ENCODE measurements at places on chromosomes 11 and 22.
A peak's percentile ranks its signal among the peaks of the same experiment; 100 is the strongest.

GRCh38 chr11:115408036-115408921 is 95.9 kb downstream of the CADM1 start:
- DNase-seq, result no peak

GRCh38 chr22:23230348-23231068 is 50.2 kb downstream of the BCR start:
- no peak for DNase-seq

- no peak for DNase-seq
Observed at GRCh38 chr22:31287818-31288495, 4.3 kb downstream of the PIK3IP1 start.

DNA sequence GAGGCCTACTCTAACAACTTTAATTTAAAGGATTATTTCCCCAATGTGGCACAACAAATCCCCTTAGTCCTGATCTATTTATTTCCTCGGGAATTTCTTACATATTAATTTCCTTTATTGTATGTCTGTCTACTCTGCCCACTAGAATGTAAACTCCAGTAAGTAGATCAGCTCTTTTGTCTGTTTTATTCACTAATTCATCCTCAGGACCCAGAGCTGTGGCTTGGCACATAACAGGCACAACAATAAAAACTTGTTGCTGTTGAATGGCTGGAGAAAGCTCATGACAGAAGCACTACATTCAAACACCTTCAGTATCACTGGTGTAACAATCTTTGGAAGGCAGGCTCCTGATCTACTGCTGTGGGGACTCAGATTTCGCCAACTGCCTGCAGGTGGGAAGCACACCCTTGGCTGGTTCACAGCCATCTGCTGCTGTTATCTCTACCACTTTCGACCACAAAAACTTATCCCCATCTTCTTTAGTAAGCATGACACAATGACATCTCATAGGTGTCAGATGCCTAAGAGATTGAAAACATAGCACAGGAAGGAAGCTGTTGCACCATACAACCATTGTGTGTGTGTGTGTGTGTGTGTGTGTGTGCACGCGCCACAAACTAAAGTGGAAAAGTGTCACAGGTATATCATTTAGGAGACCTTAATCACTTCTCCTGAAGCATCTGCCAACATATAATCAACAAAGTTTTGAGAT is 11.9 kb downstream of the HIRA start:
- DNase-seq, result peak; percentile 15

- no peak for DNase-seq
Observed at GRCh38 chr11:83241291-83241946, 44.7 kb downstream of the CCDC90B start.

DNA sequence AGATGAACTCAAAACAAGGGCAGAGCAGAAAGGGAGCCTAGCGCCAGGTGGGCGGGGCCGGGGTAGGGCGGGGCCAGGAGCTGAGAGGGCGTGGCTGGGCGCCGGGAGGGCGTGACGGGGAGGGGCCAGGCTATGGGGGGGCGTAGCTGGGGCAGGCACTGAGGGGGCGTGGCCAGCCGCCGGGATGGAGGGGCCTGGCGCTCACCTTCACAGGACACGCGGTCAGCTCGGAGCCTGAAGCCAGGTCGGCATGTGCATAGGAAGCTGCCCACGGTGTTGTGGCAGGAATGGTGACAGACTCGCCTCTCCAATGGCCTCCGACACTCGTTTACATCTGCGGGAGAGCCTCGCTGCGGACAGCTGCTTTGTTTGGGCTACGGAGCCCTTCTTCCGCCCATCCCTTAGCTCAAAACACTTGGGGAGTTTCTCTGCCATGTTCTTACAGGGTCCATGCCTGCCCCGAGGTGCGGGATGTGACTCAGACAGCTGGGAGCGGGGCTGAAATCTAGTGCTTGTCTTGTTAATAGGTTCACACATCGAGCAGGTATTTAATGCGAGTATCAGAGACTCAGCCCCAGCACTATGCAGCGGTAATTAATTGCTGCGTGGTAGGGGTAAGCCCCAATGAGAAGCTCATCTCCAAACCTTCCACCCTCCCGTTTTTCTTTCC is 13.4 kb downstream of the VWCE start:
- no peak for DNase-seq

GRCh38 chr22:36901411-36902142 is 11.9 kb upstream of the CSF2RB start:
- DNase-seq, result no peak

- no peak for DNase-seq
Observed at GRCh38 chr22:50630376-50630775, 2.4 kb upstream of the ARSA start.

- DNase-seq, result no peak
Observed at GRCh38 chr11:33551051-33551450, 149.6 kb downstream of the C11orf91 start.

DNA sequence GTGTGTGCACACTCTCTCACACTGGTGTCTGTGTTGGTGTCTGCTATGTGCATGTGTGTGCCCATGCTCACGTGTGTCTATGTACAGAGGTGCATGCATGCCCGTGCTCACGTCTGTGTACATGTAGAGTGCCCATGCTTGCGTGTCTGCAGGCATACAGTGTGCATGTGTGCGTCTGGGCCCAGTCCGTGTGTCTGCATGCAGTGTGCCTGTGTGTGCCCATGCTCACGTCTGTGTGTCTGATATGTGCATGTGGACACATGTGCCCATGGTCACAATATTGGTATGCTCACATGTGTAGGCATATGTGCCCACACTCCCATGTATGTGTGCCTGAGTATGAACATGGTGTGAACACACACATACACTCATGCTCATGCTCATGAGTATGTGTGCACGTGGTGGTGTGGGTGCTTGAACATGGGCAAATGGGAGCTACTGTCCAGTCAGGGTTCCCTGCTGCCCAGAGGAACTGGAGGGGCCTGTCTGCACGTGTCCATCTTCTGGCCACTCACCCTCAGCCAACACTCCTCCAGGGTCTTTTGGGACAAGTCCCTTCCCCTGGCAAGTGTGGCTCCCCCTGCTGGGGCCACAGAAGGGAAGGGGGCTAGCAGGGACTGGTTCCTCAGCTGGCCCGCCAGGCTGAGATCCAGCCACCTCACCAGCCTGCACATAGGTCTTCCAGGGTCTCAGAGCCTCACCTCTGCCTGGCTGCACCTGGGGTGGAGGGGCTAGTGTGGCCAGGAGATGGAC is 7.3 kb upstream of the TBX1 start:
- DNase-seq, result no peak

DNA sequence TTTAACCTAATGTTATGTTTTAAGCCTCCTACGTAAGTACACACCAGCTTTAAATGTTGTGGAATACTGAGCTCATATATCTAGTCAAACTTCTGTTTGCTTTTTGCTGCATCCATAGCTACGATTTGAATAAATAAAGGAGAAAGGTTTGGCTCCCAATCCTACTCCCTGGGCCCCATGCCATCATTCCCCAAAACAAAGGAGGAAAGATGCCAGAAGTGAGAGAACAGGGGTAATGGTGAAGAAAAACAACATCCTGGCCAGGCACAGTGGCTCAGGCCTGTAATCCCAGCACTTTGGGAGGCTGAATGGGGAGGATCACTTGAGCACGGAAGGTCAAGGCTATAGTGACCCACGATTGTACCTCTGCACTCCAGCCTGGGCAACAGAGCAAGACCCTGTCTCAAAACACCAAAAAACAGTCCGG is 26.5 kb downstream of the SCGB1A1 start:
- DNase-seq, result no peak

DNA sequence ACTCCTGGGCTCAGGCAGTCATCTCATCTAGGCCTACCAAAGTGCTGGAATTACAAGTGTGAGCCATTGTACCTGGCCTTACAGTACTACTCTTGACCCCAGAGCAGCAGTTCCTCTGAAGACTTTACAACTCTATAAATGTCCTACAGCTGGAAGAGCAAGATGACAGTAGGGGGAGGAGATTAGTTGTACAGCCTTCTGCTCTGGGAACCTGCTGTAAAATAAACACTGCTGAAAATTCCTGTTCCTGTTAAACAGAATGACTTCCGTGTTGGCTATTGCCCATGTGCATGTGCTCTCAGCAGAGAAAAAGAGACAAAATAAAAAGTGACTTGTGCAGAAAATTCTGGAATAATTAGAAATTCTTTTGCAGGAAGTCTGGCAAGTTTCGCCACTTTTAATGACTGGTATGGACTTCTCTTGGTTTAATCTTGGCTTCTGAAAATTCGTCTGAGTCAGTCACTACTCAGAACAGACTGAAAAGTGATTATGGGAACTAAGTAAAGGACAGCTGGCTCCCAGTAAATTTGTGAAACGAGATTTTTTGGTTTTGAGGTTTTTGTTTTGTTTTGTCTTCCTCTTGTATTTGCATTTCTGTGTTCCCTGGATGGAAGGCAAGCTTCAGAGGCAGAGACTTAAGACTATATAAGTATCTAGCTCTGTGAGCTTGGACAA is 955.7 kb downstream of the DLG2 start:
- no peak for DNase-seq

GRCh38 chr22:38782402-38783094 is 11.4 kb downstream of the DNAL4 start:
- DNase-seq, result no peak

DNA sequence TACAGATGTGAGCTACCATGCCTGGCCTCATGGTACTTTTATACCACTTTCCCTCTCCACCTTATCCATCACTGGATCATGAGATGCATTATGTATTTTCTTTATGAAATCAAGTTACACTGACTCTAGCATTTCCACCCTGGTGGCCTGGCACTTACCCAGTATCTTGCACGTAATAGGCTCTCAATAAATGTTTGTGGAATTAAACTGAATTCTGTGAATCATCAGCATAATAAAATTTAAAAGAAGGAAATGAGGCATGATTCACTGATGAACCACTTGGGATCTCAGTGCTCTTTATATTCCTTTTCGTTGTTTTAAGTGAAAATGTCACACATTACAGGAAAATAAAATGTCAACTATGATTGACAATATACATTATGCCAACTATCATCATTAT is 25.1 kb downstream of the ADM start:
- no peak for DNase-seq

- no peak for DNase-seq
Observed at GRCh38 chr11:119025099-119025473, 5.6 kb downstream of the SLC37A4 start.

- DNase-seq, result no peak
Observed at GRCh38 chr11:43933608-43934551, 8.6 kb upstream of the C11orf96 start.

DNA sequence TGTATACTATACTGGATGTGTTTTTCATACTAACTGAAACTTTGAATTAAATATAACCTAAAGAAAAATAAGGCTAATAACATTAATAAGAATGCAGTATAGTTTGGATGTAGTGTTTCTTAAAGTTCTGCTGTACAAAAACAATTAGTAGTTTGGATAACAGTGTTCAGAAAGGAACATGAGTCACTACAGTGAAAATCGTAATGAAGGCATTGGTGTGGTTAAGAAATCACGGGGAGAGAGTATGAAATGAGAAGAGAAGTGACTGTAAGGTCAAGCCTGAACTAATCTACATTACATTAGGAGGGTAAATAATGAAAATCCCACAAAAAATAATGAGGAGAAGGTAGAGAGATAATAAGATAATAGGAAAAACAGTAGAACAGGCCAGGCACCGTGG is 726.6 kb upstream of the ARHGAP42 start:
- DNase-seq, result no peak

GRCh38 chr22:47342446-47342845 is 580.0 kb downstream of the TBC1D22A start:
- DNase-seq, result no peak

- DNase-seq, result no peak
Observed at GRCh38 chr22:44678556-44679305, 23.3 kb upstream of the PRR5 start.

GRCh38 chr11:128174465-128175291 is 412.7 kb downstream of the ETS1 start:
- DNase-seq, result no peak

- no peak for DNase-seq
Observed at GRCh38 chr22:19115628-19116027, 6.6 kb downstream of the DGCR2 start.

DNA sequence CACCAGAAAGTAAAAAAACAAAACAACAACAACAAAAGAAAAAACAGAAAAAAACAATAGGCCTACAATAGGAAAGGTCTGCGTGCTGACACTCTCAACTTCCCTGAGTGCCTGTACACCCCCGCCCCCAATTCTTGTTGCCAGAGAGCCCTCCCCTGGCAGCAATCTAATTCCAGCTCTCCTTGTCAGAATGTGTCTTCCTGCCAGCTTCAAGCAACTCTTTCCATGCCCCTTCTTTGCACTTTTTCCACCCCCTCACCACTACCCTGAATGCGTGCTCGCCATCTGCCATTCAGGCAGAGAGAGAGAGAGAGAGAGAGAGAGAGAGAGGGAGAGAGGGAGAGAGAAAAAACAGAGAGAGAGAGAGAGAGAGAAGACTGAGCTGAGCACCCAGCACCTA is 245.0 kb downstream of the KIRREL3 start:
- DNase-seq, result no peak

DNA sequence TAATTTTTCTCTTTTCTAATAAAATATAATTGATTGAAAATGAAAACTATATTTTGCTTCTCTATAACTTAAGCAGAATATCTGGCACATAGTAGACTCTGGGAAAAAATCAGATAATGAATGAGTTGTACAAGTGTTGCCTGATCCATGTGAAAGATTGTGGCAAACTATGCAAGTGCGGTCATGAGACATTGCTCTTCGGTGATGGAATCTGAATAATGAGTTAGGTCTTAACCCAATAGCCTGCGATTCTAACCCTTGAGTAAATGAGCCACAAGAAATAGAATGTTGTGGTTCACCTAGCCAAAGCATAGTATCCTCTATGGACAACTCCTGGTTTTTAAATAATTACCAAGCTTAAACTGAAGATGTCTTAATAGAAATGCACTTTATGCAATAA is 333.7 kb upstream of the LUZP2 start:
- no peak for DNase-seq

- no peak for DNase-seq
Observed at GRCh38 chr11:85945296-85945695, 90.1 kb downstream of the CCDC83 start.

DNA sequence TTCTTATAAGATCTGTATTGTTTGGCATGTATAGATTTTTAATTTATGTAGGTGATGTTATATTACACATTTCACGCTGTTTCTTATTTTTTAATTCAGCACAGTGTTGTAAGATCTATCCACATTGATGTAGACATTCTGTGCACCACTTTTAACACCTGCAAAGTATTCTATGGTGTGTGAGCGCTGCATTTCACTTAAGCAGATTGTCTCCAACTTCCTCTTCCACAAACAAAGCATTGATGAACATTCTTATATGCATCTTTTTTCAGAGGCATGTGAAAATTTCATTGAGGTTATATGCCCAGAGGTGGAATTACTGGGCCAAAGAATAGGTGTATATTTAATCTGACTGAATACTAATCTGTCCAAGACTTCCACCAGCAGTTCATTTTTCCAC is 3.4 kb upstream of the POU2AF1 start:
- no peak for DNase-seq

GRCh38 chr11:71197096-71197495 is 55.3 kb downstream of the SHANK2 start:
- DNase-seq, result no peak

GRCh38 chr11:111870886-111871692 is at the start of gene ALG9:
Gene ALG9 (minus strand): TSS chr11:111871581. CDS start chr11:111871482, 99 bp downstream.
- DNase-seq, result peak; percentile 85

GRCh38 chr11:79538775-79539174 is 97.9 kb upstream of the TENM4 start:
- DNase-seq, result no peak

All from stimulated activated CD8-positive, alpha-beta memory T cell treated with anti-CD3 and anti-CD28 coated beads, Interleukin-12 subunit alpha, Interleukin-12 subunit beta, amount 100 ng/mL, for 1 hour (primary cell).